ENCODE measurements at places on chromosomes 16 and 17.

DNA sequence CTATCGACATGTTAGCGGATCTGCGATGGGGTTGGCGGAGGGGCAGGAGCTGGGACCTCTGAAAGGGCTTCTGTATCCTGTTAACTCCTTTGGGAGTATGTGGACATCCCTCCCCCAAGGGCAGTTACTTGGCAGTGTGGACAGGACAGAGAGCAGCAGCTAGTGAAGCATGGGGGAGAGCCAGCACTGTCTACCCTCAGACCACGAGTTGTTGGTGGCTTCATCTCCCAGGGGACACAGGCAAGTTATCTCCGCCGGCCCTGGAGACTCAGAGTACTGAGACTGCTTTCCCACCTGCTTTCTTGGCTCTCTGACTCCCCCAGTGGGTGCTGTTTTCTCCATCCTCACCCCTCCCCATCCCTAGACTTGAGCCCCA lies 5.3 kb upstream of the GFAP start:
- DNase-seq: no peak

- peak; percentile 71 for DNase-seq
Observed at GRCh38 chr16:57863434-57864160, 61.3 kb upstream of the KIFC3 start.

- DNase-seq: no peak
Observed at GRCh38 chr16:778909-779527, 9.2 kb downstream of the RPUSD1 start.

GRCh38 chr16:52293204-52293603 lies 253.7 kb downstream of the TOX3 start:
- no peak for DNase-seq

GRCh38 chr17:11853321-11854151 lies 143.7 kb downstream of the ZNF18 start:
- DNase-seq: no peak

DNA sequence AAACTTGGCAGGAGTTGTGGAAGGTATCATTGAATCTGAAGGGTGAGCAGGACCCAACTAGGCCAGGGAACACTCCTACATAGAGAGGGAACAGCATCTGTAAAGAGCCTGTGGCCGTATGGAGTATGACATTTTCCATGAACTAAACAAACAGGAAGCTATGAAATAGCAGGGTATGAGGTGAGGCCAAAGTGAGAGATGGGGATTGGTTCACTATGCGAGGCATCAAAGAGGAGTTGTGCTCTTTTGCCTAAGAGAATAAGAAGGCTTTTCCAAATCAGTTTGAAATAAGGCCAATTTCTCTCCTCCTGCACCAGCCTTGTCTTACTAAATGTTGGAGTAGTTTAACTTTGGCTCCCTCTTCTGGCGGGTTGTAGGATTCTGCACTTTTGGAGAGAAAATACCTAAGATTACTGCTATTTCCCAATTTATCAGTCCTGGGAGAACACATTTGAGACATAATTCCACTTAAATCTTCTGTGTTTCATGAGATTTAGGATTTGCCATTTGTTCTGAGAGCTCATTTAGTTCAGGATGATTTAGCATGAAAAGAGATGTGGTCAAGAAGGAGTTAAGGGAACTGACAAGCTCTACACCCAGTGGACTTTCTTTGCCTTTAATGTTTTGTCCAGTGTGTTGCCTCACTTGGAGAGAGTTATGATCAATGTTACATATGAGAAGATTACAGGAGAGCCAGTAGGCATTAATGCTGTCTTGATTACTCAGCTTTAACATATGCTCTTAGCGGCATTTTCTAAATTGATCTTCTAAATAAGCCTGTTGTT lies 55.4 kb downstream of the TNRC6C start:
- peak; percentile 85 for DNase-seq

DNA sequence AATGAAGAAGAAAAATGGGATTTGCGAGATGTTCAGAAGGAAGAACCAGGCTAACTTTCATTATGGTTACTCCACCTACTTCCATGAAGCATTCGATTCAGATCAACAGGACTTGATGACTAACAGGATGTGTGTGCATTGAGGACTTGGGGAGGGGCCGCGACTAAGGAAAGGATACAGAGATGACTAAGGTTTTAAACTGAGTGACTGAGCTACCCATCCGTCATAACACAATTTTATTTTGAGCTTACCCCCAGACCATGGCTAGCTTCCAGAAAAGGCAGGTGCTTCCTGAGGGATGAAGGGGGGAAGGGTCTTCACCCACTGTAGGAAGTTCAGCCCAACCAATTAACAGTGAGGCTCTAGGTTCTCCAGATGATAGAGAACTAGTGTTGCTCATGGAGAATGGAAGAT lies 2.5 kb upstream of the CDYL2 start:
- peak; percentile 82 for DNase-seq

- DNase-seq: peak; percentile 39
Observed at GRCh38 chr17:16406742-16407674, 8.4 kb upstream of the TRPV2 start.

- peak; percentile 68 for DNase-seq
Observed at GRCh38 chr16:88437367-88437964, 15.6 kb upstream of the ZFPM1 start.

DNA sequence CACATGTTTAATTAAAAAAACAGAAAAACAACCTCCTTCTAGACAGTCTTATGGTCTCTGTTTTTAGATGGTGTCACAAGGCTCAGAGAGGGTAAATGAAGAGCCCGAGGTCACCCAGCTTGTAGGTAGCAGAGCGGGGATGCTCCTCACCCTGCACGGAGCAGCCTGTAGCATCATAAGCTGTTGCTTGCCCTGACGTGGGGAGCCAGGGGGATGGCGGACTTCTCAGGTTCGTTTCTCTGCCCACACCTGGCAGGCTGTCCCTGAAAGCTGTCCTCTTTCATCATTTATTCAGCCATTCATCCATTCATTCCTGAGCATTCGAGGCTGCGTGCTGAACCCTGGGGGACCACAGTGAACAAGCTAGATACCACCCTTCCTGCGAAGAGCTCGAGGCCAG lies 75.7 kb upstream of the KSR1 start:
- no peak for DNase-seq

GRCh38 chr17:74435775-74436359 lies 4.0 kb downstream of the GPRC5C start:
- DNase-seq: no peak

GRCh38 chr17:76103274-76104139 lies at the start of gene EXOC7:
Gene EXOC7 (minus strand): TSS chr17:76103787. CDS start chr17:76103692, 95 bp downstream.
- peak; percentile 98 for DNase-seq

DNA sequence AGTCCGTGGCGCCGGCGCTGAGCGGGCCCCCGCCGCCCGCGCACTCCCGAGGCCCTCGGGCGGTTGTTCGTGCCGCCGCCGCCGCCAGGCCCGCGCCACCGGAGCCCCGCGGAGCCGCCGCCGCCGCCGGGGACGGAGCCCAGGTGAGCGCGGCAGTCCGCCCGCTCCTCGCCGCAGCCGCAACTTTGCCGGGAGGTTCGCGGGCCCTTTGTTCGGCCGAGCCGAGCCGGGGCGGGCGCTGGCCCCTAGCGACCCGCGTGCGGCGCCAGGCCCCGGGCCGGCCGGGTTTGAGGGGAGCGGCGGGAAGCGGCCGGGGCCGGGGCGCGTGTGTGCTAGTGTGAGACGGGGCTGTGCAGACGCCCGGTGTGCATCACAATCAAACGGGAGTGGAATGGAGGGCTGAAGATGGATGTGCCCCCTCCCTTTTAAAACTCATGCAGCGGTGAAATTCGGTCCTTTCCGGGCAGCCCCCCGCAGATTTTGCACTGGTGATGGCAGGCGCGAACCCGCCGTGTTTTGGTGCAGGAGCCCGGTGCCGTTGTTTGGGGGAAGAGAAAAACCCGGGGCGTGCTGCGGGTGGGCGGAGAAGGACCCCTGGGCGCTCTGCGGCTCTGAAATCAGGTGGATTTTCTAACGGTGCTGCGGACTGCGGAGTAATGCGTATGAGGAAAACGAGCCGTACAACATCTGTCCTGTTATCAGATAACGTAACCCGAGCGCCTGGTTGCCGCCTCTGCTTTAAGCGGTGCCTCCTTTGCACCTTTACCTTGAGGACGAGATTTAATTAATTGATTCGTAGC lies 823 bp downstream of the TNRC6C start:
- no peak for DNase-seq

GRCh38 chr16:85823328-85823920 lies 23.9 kb downstream of the COX4I1 start:
- no peak for DNase-seq

DNA sequence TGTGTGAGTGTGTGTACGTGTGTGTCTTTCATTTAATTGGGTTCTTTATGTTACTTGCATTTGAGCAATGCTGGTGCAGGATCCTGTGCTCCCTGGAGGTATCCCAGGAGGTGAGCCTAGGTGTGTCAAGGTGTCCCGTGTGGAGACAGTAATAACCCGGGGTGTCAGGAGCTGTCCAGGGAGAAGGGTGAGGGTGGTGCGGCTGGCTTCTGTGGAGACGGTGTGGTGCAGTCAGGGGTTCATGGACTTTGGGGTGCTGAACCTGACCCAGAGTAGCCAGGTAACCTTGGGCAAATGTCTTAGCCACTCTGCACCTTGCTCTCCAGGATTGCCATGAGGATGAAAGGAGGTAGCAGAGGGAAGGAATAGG lies 7.4 kb upstream of the ELAC2 start:
- no peak for DNase-seq

DNA sequence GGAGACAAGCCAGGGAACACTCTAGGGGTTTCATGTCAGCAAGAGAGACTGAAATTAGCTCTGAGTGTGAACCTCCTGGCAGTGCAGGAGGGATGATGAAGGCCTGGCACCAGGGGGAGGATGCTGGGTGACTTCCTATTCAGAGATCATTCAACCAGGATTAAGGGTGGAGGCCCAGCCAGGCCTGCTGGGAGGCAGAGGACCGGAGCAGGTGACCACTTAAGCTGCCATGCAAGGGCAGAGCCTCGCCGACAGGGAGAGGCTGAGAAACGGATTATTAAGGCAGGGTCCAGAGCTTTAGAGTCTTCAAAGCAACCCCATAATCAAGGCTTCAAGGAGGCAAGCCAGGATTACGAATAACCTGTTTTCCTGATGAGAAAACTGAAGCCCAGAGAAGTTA lies 10.6 kb upstream of the SRCIN1 start:
- DNase-seq: no peak

GRCh38 chr17:19263641-19264051 lies 26.5 kb downstream of the EPN2 start:
- DNase-seq: peak; percentile 50

DNA sequence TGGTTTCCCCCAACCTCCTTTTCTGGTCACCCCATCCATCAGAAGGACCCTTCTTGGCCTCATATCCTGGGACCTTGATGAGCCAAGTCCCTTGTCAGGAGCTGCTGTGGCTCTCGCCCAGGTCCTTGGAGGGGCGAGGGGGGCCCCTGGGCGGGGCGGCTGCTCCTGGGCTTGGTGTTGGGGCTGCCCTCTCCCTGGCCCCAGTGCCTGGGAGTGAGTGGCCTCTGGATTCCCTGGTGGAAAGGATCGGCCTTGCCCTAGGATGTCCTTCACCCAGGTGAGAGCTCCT lies 6.2 kb upstream of the NOTUM start:
- no peak for DNase-seq

GRCh38 chr17:37713624-37714023 lies 31.2 kb downstream of the HNF1B start:
- DNase-seq: no peak

GRCh38 chr16:77963185-77964044 lies 58.9 kb upstream of the CLEC3A start:
- DNase-seq: no peak

- no peak for DNase-seq
Observed at GRCh38 chr16:30445149-30445407, 596 bp downstream of the SEPHS2 start.

DNA sequence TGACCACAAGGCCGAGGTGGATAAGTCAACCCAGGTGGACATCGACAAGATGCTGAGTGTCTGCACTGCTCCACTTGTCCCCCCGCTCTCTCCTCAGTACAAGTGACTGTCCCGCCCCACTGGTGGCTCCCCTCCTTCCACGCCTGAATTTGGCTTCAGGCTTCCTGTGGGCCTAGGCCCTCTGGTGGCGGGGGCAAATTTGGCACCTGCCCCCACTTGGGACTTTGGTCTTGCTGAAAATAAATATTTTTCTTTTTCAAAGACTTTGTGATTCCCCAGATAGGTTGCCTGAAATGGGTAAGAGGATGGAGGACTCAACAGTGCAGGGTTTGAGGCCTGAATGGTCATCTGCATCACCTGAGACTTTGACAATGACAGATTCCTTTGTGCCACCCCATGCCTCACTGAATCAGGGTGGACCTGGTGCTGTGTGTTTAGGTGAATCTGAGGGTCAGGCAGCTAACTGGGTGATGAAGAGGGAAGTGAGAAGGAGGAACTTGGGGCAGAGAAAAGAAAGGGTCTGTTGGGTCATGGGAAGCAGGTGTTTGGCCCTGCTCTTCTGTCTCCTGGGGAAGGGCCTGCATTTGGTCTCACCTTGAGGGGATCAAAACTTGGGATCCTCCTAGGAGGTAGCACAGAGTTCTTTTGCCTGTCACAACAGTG lies 2.0 kb downstream of the C16orf86 start:
- DNase-seq: no peak

- DNase-seq: no peak
Observed at GRCh38 chr17:77770331-77771105, 188.0 kb upstream of the TNRC6C start.

DNA sequence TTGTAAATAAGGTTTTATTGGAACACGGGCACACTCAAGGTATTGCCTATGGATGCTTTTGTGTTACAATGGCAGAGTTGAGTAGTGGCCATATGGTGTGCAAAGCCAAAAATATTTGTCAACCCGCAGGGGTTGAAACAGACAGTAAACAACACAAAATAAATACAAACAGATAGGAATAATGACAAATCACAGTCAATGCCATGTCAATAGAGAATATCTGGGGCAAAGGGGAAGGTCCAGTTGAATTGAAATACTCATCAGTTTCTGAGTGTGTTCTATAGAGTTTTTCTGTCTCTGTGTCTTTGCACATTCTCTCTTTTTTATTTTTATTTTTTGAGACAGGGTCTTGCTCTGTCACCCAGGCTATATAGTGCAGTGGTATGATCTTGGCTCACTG lies 37.5 kb downstream of the PITPNC1 start:
- no peak for DNase-seq

DNA sequence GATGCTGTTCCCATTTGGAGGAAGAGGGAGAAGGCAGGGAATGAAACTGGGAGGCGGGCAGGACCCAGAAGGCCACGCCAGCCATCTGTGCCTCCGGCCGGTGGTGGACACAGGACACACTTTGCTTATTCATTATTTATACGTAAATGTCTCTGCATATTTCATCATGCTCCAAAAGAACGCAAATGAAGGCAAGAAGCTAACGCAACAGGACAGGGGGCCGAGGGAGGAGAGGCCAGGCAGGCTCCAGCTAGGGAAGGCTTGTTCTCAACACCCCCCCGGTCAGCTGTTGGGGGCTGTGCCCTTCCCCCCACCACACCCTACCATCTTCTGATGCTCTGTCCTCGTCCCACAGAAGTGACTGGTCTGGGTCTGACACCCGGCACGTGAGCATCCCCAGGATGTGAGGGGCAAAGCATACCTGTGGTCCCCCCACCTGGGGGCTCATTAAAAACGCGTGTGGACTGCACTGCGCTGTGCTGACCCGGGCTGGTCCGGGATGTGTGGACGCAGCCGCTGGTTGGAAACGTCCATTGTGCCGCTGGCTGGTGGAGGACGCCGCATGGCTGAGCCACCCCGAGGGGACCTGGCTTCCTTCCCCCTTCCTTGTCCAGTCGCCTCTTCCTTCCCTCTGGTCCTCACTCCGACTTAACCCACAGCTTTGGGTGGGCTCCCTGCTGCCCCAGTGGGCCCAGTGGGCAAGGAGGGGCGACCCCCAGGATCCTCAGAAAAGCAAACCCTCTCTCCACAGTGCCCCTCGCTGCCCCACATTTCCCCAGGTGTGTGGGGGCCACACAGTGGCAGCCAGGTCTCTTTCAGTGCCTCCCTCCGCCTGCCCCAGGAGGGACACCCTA lies 46.4 kb upstream of the ENPP7 start:
- no peak for DNase-seq

GRCh38 chr16:1543085-1543896 lies 9.8 kb downstream of the TMEM204 start:
- peak; percentile 74 for DNase-seq

Data from PC-3 (cell line).